Keratinocyte (primary cell): ENCODE measurements at places on chromosomes 11 and 22. TPM values are rescaled to one million over a fixed set of nuclear protein-coding genes. Genes with fewer than 3 reads are reported as not detected.

Gene TSKU
- 22.8 to 36.1 TPM (median 35.8 TPM) in 3 replicates for polyA plus RNA-seq

Gene NXPE4
- not detected in 3 replicates for polyA plus RNA-seq

GRCh38 chr11:88015170-88015569 is 160.1 kb downstream of the RAB38 start:
- no peak for DNase-seq
- no peaks in the 10 kb centered on the region for H3K27me3 ChIP-seq
- no peak overlapping the region for H3K27ac ChIP-seq
- H3K36me3 ChIP-seq: no peaks in the 10 kb centered on the region
- no peak overlapping the region for H3K4me3 ChIP-seq

Gene SNX19
- 25.7 to 44.0 TPM (median 29.1 TPM) in 3 replicates for polyA plus RNA-seq

DNA sequence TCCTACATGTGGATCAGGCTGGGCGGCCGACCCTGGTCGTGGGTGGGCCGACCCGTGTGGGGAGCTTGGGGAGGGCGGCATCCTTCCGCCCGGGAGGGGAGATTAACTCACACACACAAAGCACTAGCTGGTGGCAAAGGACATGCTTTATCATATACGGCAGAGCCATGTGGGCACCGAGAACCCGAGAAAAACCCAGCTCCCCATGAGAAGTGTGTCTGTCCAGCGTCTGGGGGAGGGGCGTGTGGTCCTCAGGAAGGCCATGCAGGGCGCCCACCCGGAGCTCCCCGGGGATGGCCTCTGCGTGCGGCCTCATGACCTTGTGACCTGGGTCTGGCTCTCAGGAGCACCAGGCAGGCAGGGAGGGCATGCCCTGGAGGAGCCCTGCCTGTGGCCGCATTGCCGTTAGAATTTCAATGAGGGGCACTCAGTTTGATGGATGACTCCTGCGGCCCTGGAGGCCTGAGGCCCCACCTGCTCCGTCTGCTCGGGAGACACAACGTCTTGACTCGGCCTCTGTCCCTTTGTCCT is 39.4 kb upstream of the TOLLIP start:
- no peak overlapping the region for H3K27ac ChIP-seq
- peaks cover 9% of the 10 kb centered on the region for H3K27me3 ChIP-seq
- DNase-seq: no peak
- no peaks in the 10 kb centered on the region for H3K36me3 ChIP-seq
- no peak overlapping the region for H3K4me3 ChIP-seq
- no peaks in the 10 kb centered on the region for H3K4me1 ChIP-seq

DNA sequence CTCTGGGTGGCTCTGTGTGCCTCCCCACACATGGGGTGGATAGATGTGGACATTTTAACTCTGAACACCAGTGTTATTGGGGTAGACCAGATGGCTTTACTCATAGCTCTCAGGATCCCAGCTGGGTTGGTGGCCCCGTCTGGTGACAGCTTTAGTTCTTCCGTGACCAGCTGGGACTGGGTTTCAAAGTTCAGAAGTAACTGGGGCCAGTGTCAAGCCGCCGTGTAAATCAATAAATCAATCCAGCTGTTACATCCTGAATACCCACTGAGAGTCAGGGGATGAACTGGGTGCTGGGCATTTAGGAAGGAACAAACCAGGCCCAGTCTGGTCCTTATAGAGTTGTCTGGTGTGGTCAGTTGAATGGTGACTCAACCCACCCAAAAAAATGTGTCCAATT is 269.4 kb downstream of the CTTN start:
- H3K4me3 ChIP-seq: no peak overlapping the region
- DNase-seq: no peak
- H3K4me1 ChIP-seq: no peaks in the 10 kb centered on the region

Gene NPAS4
- 0.03 TPM in 1 of 3 replicates, not detected in the others for polyA plus RNA-seq

- DNase-seq: no peak
- H3K4me3 ChIP-seq: no peak overlapping the region
- H3K36me3 ChIP-seq: no peaks in the 10 kb centered on the region
- no peak overlapping the region for H3K27ac ChIP-seq
Observed at GRCh38 chr11:83006877-83007330, 64.8 kb downstream of the RAB30 start.

- no peaks in the 10 kb centered on the region for H3K36me3 ChIP-seq
- no peak overlapping the region for H3K27ac ChIP-seq
- DNase-seq: no peak
- H3K27me3 ChIP-seq: no peaks in the 10 kb centered on the region
- no peak overlapping the region for H3K4me3 ChIP-seq
Observed at GRCh38 chr11:94925422-94926270, 47.7 kb downstream of the CWC15 start.

Gene MCM5
- 10.6 to 31.1 TPM (median 24.4 TPM) in 3 replicates for polyA plus RNA-seq

GRCh38 chr22:21651521-21652009 is 9.5 kb downstream of the SDF2L1 start:
- no peaks in the 10 kb centered on the region for H3K27me3 ChIP-seq
- peaks cover 11% of the 10 kb centered on the region for H3K36me3 ChIP-seq
- peaks cover 10% of the 10 kb centered on the region for H3K4me1 ChIP-seq
- peak overlapping the region; percentile 49 for H3K27ac ChIP-seq
- DNase-seq: no peak

Gene WEE1
- 18.2 to 39.2 TPM (median 19.9 TPM) in 3 replicates for polyA plus RNA-seq

GRCh38 chr22:32629573-32629957 is 155.0 kb downstream of the FBXO7 start:
- no peaks in the 10 kb centered on the region for H3K27me3 ChIP-seq
- H3K27ac ChIP-seq: no peak overlapping the region
- no peaks in the 10 kb centered on the region for H3K4me1 ChIP-seq
- no peaks in the 10 kb centered on the region for H3K36me3 ChIP-seq
- H3K4me3 ChIP-seq: no peak overlapping the region

DNA sequence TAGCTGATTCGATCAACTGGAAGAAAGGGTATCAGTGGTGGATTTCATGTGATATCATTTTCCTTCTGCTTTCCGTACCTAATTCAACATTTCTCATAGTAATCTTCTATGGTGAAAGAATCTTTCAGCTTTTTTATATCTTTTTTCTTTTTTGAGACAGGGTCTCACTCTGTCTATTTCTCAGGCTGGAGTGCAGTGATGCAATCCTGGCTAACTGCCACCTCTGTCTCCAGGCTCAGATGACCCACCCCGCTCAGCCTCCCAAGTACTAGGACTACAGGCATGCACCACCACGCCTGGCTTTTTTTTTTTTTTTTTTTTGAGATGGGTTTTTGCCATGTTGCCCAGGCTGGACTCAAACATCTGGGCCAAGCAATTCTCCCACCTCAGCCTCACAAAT is 18.6 kb upstream of the CHORDC1 start:
- H3K27me3 ChIP-seq: no peaks in the 10 kb centered on the region
- no peaks in the 10 kb centered on the region for H3K4me1 ChIP-seq
- H3K4me3 ChIP-seq: no peak overlapping the region
- no peaks in the 10 kb centered on the region for H3K36me3 ChIP-seq
- no peak for DNase-seq

Gene MFNG
- 4.1 to 5.9 TPM (median 5.8 TPM) in 3 replicates for polyA plus RNA-seq

- peak overlapping the region; percentile 31 for H3K27ac ChIP-seq
- H3K27me3 ChIP-seq: peaks cover 16% of the 10 kb centered on the region
- no peaks in the 10 kb centered on the region for H3K36me3 ChIP-seq
Observed at GRCh38 chr11:66313321-66314185, 3.3 kb downstream of the CD248 start.

- peaks cover 4% of the 10 kb centered on the region for H3K27me3 ChIP-seq
- H3K4me1 ChIP-seq: peaks cover 10% of the 10 kb centered on the region
- peak overlapping the region; percentile 81 for H3K27ac ChIP-seq
- peaks cover 8% of the 10 kb centered on the region for H3K36me3 ChIP-seq
Observed at GRCh38 chr11:124623861-124624525, 1.3 kb downstream of the TBRG1 start.

- no peaks in the 10 kb centered on the region for H3K27me3 ChIP-seq
- H3K4me3 ChIP-seq: no peak overlapping the region
- H3K27ac ChIP-seq: no peak overlapping the region
- peaks cover 17% of the 10 kb centered on the region for H3K4me1 ChIP-seq
Observed at GRCh38 chr11:62702246-62702645, 5.0 kb downstream of the BSCL2 start.

DNA sequence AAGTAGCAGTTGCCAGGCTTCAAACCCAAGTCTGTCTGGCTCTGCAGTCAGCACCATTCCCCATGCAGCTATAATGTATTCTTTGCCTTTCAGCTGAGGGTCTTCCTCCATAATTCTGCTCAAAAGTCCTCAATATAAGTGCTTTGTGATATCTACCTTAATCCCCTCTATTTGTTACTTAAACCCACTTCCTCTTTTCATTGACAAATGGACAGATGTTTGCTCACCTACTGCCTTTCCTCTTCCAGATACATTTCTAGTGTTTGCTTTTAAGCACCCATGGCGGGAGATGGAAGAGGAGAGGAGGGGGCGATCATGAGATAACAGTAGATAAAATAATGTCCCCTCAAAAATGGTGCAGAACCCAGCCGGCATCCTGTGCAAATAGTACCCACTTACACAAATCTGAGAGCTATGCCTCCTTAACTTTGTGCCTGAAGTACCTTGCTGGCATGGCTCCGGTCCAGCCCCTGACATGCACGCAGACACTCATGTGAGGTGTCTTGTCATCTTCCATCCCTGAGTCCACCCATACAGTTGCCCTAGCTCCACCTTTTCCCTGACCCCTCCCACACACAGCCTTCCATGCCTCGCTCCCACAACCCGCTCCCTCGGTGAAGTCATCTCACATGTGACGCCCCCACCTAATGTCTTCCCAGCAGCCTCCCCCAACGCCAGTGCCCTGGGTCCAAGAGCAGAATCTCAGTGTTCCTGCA is 109.6 kb downstream of the TRIM29 start:
- no peak overlapping the region for H3K27ac ChIP-seq
- peaks cover 3% of the 10 kb centered on the region for H3K4me1 ChIP-seq
- H3K27me3 ChIP-seq: peaks cover 18% of the 10 kb centered on the region
- no peak overlapping the region for H3K4me3 ChIP-seq
- H3K36me3 ChIP-seq: no peaks in the 10 kb centered on the region

DNA sequence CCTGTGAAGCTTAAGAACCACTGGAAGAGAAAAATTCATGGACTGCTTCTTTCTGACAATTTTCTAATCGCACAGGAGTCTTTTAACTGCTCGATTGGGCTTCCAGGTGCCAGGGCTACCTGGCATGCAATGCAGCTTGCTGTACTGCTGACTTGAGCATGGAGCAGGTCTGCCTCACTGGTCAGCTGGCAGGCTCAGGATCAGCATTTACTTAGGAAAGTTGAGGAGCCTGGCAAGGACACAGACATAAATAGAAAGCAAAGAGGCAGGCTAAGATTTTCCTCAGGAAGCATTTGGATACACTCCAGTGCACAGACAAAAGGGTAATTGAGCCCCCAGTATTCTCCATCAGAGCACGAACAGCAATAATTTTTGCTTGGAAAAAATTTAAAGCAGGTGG is 163.5 kb downstream of the CSNK2A3 start:
- no peak for DNase-seq
- H3K27ac ChIP-seq: no peak overlapping the region
- no peaks in the 10 kb centered on the region for H3K27me3 ChIP-seq
- no peaks in the 10 kb centered on the region for H3K36me3 ChIP-seq

DNA sequence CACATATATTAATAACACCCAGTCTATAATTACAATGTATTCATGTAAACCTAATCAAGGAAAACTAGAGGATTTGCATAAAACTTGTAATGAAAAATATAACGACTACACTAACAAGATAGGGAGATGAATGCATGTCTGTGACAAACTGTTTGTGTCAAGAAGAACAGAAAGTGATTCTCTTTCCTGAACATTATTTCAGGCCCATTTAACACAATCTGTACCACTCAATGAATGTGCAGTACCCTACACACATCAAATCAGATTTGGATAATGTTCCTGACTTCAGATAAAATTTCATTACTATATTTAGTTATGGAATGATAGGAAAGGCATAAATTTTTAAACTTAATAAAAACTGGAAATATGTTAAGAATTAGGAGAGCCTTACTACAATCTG is 93.1 kb downstream of the CADM1 start:
- no peaks in the 10 kb centered on the region for H3K27me3 ChIP-seq
- no peak for DNase-seq
- H3K27ac ChIP-seq: no peak overlapping the region

DNA sequence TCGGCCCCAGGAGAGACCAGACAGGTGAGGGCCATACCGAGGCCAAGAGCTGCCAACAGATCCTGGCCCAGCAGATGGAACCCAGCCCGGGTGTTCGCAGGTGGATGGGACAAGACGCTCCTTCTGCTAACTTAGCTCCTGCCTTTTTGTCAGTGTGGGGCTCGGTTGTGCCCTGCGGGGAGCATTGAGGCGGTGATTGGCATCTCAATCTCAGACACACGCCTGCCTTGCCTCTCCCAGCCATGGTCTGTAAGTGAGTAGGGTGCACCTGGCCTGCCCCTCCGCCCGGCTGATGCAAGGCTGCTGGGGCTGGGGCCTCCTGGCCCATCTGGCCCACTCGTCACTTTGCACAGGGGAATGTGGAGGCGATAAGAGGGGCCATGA is 350.1 kb downstream of the TBC1D22A start:
- H3K27ac ChIP-seq: no peak overlapping the region
- H3K27me3 ChIP-seq: no peaks in the 10 kb centered on the region
- DNase-seq: no peak
- peaks cover 7% of the 10 kb centered on the region for H3K4me1 ChIP-seq

- H3K27ac ChIP-seq: no peak overlapping the region
- no peak for DNase-seq
- H3K36me3 ChIP-seq: no peaks in the 10 kb centered on the region
- no peaks in the 10 kb centered on the region for H3K27me3 ChIP-seq
Observed at GRCh38 chr22:49302530-49302929, 525.1 kb downstream of the BRD1 start.

GRCh38 chr11:31884080-31884479 is 73.0 kb upstream of the PAX6 start:
- no peaks in the 10 kb centered on the region for H3K36me3 ChIP-seq
- no peak overlapping the region for H3K4me3 ChIP-seq
- H3K27ac ChIP-seq: no peak overlapping the region

DNA sequence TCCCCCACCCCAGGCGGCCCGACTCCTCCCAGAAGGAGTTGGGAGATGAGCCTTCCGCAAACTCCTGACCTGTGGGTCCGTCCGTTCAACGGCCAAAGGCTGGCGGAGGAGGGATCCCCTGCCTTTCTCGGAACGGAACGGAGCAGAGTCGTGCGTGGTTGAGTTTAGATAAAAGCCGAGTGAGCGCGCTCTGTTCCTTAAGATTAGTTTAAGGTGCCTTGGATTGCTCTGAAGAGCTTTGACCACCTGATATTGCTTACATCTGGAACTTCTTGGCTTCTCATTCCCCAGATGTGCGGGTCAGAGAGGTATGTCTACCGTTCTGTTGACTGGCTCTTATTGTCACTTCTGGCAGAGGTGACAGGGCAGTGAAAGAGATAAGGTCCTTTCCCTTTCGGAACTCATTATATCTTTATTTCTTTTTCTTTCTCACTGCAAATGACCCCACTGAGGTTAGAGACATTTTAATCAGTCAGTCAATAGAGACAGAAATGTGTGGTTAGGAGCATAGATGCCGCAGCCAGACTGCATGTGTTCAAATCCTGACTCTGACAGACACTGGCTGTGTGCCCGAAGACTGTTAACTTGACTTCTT is at the start of gene TRIM6:
TRIM6 (plus strand) TSS at position 31 of the 595 bp plus-strand sequence; CDS start at position 292, 261 bp downstream.
- peak within 1 kb of the TSS; percentile 62 for H3K4me3 ChIP-seq
- H3K4me1 ChIP-seq: peaks cover 17% of the 10 kb centered on the region
- peak within 1 kb of the TSS; percentile 47 for H3K27ac ChIP-seq
- DNase-seq: no peak
- H3K36me3 ChIP-seq: no peaks in the 10 kb centered on the region
- H3K27me3 ChIP-seq: no peaks in the 10 kb centered on the region
